ENCODE measurements at places on chromosomes 4 and X.

- DNase-seq: no peak
Measured at GRCh38 chr4:186249785-186250754, 15.9 kb upstream of the F11 start.

GRCh38 chr4:158036998-158037397, 135.8 kb downstream of the GASK1B start:
- DNase-seq: no peak

GRCh38 chr4:157005193-157005592, 33.6 kb upstream of the PDGFC start:
- no peak for DNase-seq

DNA sequence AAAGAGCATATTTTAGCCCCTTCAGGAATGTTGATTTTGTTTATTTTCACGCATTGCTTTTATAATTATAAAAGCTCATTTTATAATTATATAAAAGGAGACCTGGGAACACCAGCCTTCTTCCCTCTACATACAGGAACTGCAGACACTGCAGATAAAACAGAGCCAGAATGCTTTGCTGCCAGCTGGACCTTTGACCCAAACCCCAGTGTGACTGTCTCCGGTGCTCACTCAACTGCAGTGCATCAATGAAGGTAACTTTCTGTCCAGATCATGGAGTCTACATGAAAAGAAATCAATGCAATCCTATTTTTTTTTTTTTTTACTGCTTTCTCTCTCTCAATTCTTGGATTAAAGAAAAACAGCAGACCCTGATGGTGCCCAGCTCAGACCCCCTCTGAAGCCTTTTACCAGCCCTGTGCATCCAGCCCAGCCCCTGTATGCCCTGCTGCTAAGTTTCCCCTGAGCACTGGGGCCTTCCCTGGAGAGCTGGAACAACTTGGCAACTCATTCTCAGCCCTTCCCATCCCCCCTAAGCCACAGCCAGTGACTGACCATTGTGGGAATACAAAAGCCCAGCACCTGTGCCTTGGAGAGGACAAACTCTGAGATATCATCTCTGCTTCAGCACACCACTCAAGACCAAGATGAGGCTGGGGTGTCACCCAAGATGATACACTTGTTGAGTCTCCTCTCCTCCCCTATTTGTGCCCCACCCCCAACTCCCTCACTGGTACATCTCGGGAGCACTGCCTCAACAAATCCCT, 182.1 kb downstream of the EVC2 start:
- peak; percentile 5 for DNase-seq

DNA sequence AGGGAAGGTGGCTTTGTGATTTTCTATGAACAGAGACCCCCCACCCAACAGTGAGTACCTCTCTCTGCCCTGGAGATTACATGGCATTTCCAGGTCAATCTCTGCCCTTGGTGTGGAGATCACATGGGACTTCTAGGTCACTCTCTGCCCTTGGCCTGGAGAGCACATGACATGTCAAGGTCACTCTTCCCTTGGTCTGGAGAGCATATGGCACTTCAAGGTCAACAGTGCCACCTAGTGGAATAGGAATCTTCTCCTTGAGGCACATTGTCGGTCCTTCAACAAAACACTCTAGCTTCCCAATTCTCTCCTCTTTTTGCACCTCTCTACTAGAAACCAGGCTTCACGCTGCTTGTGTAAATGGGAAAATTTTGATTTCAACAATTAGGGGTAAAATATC, 66.2 kb upstream of the TACR3 start:
- peak; percentile 0 for DNase-seq

GRCh38 chr4:13476915-13477314, 7.2 kb downstream of the RAB28 start:
- DNase-seq: no peak

DNA sequence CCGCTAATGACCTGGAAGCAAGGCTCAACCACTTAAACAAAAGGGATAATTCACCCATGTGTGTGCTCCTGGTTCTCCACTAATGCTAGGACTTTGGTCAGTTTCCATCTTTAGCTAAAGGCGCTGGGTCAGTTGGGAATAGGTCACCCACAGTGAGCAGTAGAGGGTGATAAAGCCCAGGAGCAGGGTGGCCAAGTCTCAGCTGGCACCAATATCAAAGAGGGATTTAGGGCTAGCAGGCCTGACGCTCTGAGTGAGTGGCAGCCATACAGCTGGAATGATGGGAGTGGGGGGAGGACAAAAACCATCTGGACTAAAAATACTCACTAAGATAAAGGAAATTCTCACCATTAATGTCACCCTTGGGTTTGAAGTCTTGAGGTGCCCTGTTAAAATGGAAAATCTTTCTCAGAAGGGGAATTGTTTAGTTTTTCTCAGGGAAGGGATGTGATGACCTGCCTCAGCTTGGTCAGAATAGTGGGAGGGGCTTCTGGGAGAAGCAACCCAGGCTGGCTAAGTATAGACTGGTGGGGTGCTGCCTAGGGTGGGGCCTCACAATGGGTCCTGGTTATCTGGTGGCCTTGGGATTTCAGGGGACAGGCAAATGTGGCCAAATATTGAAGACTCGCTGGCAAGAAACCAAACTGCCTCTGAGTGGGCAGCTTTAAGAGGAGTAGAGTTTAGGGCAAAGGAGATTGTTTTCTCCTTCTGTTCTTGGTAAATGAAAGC, 47.1 kb downstream of the TSC22D3 start:
- no peak for DNase-seq

DNA sequence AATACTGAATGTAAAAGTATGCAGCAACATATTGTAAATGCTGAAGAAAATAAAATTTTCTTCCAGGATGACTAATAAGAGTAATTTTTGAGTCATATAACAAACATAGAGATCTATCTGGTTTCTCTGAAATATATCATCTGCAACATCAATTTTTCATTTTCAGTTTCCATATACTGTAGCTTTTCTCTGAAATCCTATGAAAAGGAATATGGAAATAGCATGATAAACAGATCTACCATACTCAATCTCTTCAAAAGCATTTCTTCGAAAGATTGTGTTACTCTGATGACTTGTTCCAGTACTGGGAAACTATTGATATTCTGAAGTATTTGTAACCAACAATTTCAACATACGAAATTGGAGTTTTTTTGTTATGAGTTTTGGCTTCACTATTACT, 1156.7 kb downstream of the FAM133A start:
- DNase-seq: no peak

DNA sequence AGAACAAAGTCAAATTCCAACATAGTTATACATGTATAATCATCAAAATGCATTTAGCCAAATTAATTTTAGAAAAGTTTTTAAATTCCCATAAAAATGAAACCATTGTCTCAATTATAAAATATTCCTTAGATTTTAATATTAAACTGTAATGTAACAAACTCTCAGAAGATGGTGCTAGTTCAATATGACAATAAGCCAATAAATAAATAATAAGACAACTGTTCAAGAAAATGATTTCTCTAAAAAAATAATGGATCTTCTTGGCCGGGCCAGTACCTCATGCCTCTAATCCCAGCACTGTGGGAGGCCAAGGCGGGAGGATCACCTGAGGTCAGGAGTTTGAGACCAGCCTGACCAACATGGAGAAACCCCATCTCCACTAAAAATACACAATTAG, 80.3 kb downstream of the RAB28 start:
- no peak for DNase-seq

DNA sequence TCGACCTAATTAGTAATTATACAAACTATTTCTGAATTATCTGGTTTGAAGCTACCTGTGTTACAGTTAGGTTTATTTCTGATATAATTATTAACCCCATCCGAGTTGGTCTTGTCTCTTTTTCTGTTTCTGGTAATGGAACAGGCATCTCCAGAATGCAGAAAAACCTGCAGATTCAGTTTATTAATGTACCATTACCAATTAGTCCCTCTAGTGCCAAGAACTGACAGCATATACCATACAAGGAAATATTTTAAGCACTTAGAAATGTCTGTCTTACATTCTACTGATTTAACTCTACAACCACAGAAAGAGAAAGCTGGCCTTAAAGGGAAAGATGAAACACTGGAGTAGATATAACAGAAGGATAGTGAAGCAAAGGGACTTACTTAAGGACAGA, 570.6 kb downstream of the CENPC start:
- no peak for DNase-seq

DNA sequence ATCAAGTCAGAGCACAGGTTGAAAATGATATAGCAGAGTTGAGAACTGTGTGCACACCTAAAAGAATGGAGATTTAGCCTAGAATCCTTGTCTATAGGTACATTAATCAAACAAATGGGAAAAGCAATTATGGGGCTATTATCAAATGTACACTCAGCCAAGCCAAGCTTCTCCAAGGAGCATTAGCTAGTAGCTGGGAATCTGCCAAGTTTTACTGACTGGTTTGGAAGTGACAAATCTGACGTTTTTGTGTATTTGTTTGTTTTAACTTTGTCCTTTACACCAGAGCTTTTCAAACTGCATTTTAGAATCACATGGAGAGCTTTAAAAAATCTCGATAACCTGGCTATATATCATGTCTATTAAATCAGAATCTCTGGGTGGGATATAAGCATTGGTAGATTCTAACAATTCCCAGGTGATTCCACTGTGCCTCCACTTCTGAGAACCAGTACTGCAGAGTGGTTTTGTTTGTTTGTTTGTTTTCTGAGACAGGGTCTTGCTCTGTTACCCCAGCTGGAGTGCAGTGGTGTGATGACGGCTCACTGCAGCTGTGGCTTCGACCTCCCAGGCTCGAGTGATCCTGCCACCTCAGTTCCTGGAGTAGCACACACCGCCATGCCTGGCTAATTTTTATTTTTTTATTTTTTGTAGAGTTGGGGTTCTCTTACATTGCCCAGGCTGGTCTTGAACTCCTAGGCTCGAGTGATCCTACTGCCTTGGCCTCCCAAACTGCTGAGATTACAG, 279.8 kb downstream of the UNC5C start:
- no peak for DNase-seq

GRCh38 chr4:169174247-169174646, 96.5 kb downstream of the SH3RF1 start:
- no peak for DNase-seq

DNA sequence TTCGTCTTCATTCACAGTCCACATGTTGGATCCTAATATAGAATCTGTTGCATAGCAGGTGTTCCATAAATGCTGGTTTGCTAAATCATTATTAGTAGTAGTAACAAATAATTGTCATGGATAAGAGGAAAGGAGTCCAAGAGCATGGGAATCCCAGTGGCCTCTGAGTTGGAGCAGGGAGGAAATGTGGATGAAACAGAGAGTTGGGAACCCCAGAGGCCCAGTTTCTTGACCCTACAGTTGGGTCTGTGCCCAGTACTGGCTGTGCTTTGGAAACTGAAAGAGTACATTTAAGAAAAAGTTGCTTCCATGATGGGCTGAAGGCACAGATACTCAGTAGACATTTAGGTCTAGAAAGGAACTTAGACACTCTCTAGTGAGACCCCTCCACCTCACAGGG, 149.4 kb upstream of the PSAPL1 start:
- no peak for DNase-seq

DNA sequence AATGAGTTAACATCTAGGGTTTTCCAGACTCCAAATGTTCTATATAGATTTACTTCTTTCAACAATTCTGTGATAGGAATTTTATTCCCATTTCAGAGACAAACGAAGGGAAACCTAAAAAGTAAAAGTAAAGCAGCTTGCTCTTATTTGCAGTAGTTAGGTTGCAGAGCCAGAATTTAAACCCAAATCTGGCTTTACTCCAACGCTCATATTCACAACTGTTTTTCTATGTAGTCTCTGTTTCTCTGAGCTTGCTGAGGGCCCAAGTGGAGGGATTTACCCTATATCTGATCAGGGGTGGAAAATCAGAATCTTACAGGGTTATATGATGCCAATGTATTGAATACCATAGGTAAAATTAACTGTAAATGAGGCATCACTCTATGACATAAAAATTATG, 599.1 kb upstream of the GRIA3 start:
- no peak for DNase-seq

DNA sequence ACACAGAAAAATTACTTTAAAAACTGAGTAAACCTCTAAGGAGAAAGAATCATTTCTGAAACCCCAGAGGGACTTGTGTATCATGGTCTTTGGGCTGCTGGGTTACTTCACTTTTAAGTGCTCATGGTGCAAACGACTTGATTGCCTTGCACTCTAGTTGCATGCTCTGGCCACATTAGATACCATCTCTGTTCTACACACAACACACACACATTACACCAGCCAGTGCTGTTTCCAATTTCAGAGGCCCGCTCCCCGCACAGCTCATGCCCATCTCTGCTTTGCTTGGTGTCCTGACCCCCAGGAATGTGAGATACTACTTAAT, 2.1 kb downstream of the PPP3CA start:
- no peak for DNase-seq
